Muscle of leg (tissue), 16 donors: ENCODE measurements at places on chromosomes 1 and 21. TPM values are rescaled to one million over a fixed set of nuclear protein-coding genes. Genes with fewer than 3 reads are reported as not detected.

- DNase-seq: peak; percentile 76
Measured at GRCh38 chr1:233667741-233668140, 53.8 kb downstream of the KCNK1 start.

DNA sequence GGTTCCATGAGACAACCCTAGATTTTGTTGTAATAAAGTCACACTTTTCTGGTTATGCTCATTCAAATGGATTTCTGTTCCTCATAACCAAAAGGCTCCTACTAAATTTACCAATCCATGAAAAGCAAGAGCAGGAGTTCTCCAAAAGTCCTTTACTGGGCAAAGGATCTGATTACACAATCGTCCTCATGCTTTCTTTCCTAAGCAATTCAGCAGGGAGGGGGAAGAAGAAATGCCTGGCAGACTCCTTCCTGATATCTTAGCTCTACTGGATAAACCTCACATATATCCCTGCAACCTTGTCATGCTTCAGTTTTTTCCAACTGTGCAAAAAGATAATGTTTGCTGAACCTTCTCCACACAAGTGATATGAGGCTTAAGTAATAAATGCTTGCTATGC, 67.6 kb upstream of the GUCA2B start:
- peak; percentile 1 for DNase-seq

DNA sequence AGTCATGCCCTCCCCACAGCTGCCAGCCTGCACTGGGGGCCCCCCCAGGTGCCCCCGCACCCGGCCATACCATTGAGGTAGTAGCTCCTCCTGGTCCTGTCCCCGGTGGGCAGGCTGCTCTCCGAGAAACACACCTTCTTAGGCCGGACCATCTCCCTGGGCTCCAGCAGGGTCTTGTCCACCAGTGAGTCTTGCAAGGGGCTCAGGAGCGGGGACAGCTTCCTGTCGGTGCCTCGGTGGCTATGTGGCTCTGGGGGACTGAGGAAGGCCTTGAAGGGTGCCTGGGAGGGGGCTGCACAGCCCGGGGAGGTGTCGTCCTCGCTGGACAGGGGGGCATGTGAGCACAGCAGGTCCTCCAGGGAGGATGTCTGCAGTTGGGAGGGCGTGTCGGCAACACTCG, 12.9 kb upstream of the FTCD start:
- DNase-seq: no peak

DNA sequence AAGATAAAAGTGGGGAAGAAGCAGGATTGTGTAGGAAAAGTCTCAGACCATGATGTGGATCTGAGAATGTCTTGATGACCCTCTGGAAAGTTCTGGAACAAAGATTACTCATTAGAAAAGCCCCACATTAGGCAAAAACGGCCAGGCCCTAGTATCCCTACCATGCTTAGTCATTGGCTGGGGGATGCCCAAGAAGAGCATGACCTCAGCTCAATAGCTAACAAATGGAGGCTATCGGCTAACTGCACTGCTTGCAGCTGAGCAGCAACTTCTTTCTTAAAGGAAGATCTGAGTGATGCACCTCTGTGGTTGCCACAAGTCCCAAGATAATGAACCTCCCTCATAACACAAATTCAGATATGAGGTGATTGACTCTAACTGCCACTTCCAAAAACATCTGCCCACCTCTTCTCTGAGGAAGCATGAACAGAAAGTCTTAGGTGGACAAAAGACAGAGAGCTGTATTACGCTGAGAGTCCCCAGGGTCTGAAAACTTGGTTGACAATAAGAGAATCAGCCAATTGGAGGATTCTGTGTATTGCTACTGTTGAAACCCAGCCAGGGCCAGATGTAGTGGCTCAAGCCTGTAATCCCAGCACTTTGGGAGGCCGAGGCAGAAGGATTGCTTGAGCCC, 64.6 kb upstream of the AK4 start:
- no peak for DNase-seq

DNA sequence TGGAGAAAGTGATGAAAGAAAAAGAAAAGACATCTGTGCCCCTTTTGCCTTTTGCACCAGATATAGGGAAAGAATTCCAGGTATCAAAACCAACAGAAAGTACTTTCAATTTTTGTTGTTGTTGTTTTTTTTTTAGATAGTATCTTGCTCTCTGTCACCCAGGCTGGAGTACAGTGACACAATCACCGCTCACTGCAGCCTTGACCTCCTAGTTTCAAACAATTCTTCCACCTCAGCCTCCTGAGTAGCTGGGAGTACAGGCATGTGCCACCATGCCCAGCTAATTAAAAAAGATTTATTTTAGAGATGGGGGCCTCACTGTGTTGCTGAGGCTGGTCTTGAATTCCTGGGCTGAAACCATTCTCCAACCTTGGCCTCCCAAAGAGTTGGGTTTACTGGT, 31.3 kb upstream of the IVNS1ABP start:
- no peak for DNase-seq

DNA sequence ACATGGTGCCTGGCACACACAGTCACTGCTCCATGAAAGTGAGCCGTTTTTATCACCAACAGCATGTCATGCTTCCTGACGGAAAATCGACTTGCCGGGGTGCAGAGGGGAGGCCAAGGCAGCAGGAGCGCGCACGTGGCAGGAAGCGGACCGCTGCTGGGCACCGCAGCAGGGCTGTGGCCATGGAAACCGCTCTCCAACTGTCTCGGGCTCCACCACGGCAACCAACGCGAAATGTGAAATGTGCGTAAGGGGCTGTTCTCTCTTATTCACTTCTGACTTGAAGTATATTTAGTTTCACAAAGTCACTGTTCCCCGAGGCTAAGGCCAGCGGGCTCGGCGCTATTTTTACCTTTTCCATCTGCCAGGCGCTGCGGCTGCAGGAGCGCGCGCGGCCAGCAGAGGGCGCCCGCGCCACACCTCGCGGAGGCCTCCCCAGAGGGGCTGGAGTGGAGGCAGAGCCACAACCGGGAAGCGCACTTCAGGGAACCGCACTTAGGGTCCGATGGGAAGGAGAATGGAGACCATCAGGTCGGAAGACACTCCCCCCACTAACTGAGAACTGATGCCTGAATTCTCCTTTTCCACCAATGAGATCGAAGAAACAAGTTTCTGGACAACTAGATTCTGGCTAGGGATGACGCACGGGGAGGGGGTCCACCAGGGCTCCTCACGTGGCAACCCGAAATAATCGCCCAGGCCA, 19.7 kb downstream of the RCC2 start:
- DNase-seq: peak; percentile 65

DNA sequence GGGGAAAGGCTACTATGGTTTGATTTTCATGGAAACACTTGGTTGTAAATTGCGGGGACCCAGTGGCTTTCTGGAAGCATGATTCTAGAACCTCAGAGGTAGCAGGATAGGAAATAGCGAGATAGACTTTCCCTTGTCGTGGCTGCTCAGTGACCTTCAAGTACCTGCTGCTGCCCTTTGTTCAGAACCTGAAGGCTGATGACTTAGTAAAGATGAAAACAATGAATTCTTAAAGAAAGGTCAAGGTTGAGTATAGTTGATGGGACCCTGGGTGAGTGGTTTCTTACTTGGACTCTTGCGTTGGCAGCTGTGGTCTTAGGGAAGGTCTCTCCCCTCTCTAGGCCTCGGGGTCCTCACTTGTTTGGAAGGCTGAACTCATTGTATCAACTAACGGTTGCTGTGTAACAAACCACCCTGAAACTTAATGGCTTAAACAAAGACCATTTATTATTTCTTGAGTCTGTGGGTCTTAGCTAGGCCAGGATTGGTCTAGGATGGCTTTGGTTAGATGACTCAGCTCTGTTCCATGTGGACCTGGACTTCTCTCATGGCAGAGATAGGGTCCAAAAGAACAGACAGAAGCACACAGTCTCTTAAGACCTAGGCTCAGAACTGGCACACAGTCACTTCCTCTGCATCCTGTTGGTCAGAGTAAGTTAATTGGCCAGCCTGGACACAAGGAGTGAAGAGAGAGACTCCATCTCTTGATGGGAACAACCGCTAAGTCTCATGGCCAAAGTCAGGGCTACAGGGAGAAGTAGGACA, 89.2 kb upstream of the SELENON start:
- DNase-seq: no peak

- peak; percentile 52 for DNase-seq
Measured at GRCh38 chr1:201376464-201377374, 761 bp downstream of the TNNT2 start.

DNA sequence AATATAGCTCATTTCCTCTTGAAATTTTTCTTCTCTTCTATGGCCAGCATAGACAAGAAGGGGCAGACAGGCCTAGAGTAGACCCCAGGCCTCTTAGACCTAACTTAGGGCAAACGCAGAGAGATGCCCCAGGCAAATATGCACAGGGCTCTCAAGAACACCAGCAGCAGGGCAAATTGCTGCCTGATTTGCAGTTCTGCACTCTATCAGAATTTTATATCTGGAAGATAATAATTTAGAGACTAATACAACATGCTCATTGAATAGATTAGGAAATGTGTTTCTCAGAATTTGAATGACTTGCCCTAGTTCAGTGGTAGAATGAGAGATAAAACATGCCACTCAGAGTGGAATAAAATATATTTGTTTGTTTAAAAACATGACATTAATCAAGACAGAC, 200.4 kb upstream of the ADGRL2 start:
- DNase-seq: no peak

DNA sequence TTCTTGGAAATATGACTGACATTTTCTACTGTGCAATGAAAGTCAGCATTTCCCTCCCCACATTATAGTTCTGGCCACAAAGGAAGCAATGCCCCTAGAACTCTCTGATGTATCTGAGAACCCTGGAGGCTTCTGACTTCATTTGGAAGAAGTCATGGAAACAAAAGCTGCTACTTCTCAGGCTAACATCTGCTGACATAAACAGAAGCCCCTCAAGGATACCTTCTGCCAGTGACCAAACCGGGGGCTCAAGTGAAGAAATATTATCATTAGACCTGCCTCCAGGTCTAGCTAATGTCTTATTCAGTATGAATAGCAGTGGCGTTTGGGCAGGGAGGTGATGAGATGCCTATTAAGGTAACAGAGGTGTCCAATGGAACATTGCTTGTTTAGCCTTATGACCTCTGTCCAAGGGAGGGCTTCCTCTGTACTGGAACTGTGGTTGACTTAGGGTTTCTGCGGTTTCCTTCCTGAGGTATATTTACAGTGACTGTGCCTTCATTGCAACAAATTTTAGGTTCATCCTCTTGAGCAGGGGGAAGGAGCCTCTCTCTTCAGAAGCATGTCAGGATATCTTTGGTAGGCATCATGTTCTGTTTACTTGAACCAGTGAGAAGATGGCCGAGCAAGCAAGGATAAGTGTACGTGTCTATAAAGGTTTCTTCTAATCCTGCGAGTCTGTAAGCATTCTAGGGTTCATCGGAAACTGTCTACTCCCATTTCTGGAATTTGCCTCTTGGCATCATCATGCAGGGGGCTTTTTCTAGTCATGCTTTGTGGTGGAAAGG, 161.7 kb downstream of the PBX1 start:
- DNase-seq: no peak

- no peak for DNase-seq
Measured at GRCh38 chr21:40635391-40635790, 211.6 kb downstream of the DSCAM start.

GRCh38 chr1:45635211-45635610, 11.4 kb upstream of the CCDC17 start:
- no peak for DNase-seq

DNA sequence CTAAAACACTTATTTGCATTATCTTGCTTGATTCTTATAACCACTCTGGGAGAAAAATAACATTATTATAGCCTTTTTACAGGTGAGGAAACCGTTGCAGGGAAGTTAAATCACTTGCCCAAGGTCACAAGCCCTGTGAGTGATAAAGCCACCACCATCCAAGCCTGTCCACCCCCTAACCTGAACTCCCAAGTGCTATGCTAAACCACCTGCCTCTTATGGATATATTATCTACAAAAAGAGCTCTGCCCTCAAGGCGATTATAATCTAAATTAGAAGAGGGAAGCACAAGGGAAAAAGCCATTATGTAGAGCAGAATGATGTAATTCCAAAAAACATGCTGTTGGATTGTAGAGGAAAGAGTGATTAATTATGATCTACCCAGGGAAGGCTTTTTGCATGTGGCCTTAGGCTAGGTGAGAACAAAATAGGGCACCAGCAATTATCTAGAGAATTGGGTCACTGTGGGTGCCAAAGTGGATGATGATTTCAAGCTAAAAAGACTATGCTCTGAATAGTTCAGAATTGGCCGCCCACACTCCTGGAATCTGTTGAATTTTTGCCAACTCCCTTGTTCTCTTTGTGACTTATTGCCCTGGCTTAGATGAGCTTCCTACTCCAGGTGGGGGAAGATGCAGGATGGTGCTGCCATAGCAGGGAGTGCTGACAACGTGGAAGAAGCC, 205.3 kb downstream of the FGGY start:
- DNase-seq: no peak

GRCh38 chr1:203075236-203076030, 10.4 kb downstream of the MYOG start:
- no peak for DNase-seq

Gene ARHGEF16
- 0.54 TPM for polyA plus RNA-seq

Gene SPRR2F
- not detected for polyA plus RNA-seq

Gene OR2T33
- polyA plus RNA-seq: not detected

Gene LCE1C
- polyA plus RNA-seq: not detected

Gene BATF3
- polyA plus RNA-seq: 2.1 TPM

Gene S100PBP
- polyA plus RNA-seq: 16.9 TPM

Gene MARCKSL1
- polyA plus RNA-seq: 147 TPM

Gene RGSL1
- not detected for polyA plus RNA-seq

Gene TMEM201
- 22.2 TPM for polyA plus RNA-seq

Gene OR10J1
- 0.04 TPM for polyA plus RNA-seq

Gene MSH4
- 0.24 TPM for polyA plus RNA-seq

Gene AGRN
- polyA plus RNA-seq: 52.8 TPM
